ENCODE measurements at places on chromosomes 3 and 15.

GRCh38 chr3:152060701-152061100 is 187.3 kb downstream of the SUCNR1 start:
- no peak overlapping the region for H3K4me3 ChIP-seq
- peaks cover 19% of the 10 kb centered on the region for H3K4me1 ChIP-seq
- no peak for DNase-seq
- no peaks in the 10 kb centered on the region for H3K36me3 ChIP-seq
- no peak overlapping the region for H3K27ac ChIP-seq

GRCh38 chr15:39392469-39393047 is 188.3 kb upstream of the THBS1 start:
- peak overlapping the region; percentile 86 for H3K27ac ChIP-seq
- no peaks in the 10 kb centered on the region for H3K27me3 ChIP-seq
- peaks cover 45% of the 10 kb centered on the region for H3K4me1 ChIP-seq
- DNase-seq, result no peak

DNA sequence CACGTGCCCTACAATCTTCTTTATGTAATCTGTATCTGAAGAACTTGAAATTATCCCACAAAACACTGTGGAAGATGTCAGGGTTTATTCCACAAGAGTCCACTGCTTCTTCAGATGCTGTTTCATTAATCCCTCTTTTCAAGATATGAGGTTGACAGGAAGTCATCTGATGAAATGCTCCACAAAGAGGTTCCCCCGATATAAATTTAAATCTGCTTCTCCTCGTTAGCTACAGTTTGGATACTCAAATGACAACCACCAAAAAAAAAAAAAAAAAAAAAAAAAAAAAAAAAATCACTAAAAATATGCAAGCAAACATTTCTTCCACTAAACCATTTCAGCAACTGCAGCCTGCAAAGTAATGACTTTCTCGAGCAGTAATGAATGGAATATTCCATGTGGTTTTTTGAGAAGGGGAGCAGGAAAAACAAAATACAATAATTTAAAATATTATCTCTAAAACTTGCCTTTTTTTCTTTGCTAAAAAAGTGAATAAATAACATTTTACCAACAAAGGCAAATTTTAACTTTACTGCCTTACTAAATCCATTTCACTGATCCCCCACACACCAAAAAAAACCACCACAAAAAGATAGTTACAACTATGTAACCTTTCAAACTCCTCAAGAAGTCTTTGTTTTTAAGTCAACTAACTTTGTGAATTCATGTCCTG is 37.8 kb downstream of the DLG1 start:
- DNase-seq, result no peak
- no peak overlapping the region for H3K4me3 ChIP-seq
- no peaks in the 10 kb centered on the region for H3K27me3 ChIP-seq

DNA sequence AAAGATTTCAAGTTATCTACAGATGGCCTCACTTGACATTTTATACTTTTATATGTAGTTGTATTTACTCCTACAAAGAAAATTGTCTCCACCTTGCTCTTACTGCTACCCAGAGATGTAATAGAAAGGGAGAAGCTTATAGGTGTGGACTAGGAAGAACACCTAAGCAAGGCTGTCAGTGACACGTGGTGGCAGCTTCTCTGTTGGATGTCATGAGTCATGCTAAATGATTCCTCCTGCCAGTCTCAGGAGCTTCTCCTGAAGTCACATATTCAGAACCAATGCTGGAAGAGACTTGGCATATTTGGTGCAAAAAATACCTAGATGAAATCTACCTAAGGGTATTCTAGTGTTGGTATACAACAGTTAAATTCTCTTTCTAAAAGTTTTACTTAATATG is 184.7 kb downstream of the LRRC3B start:
- H3K36me3 ChIP-seq, result no peaks in the 10 kb centered on the region
- no peak for DNase-seq

GRCh38 chr3:139260041-139260486 is 83.8 kb upstream of the MRPS22 start:
- no peak overlapping the region for H3K4me3 ChIP-seq
- H3K36me3 ChIP-seq, result no peaks in the 10 kb centered on the region
- H3K4me1 ChIP-seq, result no peaks in the 10 kb centered on the region
- H3K27ac ChIP-seq, result no peak overlapping the region

GRCh38 chr3:41236228-41236627 is 36.9 kb downstream of the CTNNB1 start:
- H3K36me3 ChIP-seq, result peaks cover 3% of the 10 kb centered on the region
- H3K4me1 ChIP-seq, result no peaks in the 10 kb centered on the region
- no peaks in the 10 kb centered on the region for H3K27me3 ChIP-seq
- no peak overlapping the region for H3K4me3 ChIP-seq

- no peaks in the 10 kb centered on the region for H3K27me3 ChIP-seq
- H3K27ac ChIP-seq, result no peak overlapping the region
- no peaks in the 10 kb centered on the region for H3K4me1 ChIP-seq
- no peak for DNase-seq
- H3K4me3 ChIP-seq, result no peak overlapping the region
These were observed 128.5 kb downstream of the SQOR start for GRCh38 chr15:45763170-45763869.

GRCh38 chr3:182738583-182739411 is 54.5 kb upstream of the ATP11B start:
- H3K4me3 ChIP-seq, result no peak overlapping the region
- DNase-seq, result peak; percentile 68
- no peaks in the 10 kb centered on the region for H3K36me3 ChIP-seq
